ENCODE measurements at places on chromosomes 7 and 10.
A peak's percentile ranks its signal among the peaks of the same experiment; 100 is the strongest.

GRCh38 chr7:47400001-47400400 lies 181.9 kb downstream of the TNS3 start:
- DNase-seq = no peak

DNA sequence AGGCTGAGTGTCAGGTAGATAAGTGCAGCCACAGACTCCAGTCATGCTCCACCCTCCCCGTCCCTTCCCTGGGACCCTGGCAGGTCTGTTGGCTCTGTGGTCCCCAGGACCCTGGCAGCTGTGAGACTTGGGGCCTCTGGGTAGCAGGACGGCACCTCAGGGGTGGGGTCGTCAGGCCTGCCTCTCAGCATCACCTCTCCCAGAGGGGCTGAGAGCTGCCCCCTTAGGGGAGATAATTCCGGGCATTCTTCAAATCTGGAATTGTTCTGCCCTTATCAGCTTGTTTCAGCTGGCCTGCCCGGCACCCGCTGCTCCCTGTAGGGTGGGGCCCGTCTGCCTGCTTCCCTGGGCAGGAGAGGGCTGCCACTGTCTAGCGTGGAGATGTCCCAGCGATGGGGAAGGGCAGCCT lies 23.3 kb downstream of the PODXL start:
- DNase-seq = no peak

DNA sequence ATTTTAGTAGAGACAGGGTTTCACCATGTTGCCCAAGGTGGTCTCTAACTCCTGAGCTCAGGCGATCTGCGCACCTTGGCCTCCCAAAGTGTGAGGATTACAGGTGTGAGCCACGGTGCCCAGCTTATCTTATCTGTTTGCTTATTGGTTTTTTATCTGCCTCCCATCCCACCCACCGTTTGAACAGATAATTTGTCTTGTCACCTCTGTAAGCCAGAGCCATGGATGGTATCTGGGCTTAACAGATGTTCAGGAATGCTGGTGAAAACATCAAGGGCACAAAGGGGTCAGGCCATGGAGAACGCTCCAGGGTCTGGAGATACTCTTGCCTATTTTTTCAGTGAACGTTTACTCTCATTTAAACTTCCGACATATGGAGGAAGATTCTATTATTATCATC lies 12.0 kb upstream of the NDST2 start:
- DNase-seq = no peak

GRCh38 chr7:2800220-2800930 lies 43.7 kb downstream of the GNA12 start:
- no peak for DNase-seq

DNA sequence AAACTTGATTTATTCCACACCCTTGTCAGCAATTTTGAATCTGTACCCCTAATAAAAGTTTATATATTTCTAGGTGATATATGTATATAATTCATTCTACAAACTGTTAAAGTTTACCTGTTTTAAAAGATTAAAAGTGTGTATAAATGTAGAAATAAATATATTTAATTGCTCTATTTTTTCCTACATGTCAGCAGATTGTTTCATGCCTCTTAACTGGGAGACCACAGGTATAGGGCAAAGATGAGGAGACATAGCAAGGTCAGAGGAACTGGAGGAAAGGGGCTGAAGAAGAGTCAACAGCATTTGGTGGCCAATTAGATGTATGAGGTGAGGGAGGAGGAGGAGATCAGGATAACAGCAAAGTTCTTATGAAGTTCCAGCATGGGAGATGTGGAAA lies 109.8 kb downstream of the GLCCI1 start:
- DNase-seq = no peak

- no peak for DNase-seq
These were observed 4.7 kb upstream of the LANCL2 start for GRCh38 chr7:55360486-55360885.

GRCh38 chr7:123070702-123071286 lies 75.3 kb upstream of the TAS2R16 start:
- DNase-seq = no peak

DNA sequence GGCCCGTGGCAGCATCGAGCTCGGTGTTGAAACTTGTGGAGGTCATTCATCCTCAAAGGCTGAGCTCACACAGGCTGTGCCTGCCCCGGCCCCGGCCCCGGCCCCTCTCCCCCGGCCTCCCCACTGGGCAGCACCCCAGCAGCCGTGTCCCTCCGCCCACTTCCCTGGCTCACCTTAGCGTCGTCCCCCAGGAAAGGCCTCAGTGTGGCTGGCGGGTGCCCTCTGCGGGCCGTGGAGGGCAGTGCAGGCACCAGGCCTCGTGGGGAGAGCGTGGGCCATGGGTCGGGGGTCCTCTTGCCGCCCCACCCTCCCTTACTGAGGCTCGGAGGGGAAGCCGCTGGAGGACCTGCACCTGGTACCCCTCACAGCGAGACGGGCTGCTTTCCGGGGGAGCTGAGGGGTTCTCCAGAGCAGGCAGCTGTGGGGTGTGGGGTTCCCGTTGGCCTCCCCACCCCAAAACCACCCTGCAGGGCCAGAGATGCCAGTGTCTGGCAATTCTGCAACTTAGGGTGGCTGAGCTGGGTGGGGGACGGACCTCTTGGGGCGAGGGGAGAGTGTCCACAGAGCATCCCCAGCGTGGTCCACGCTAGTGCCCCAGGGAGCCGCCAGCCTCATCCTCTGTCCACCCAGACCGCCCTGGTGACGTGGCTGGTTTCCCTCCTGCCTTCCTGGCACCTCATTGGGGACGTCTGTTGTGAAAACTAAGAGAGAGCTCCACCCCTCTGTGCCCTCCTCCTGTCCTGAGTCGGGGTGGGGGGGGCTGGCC lies 44.2 kb upstream of the DPYSL4 start:
- DNase-seq = peak; percentile 23

GRCh38 chr10:33781606-33782395 lies 447.3 kb upstream of the NRP1 start:
- no peak for DNase-seq

DNA sequence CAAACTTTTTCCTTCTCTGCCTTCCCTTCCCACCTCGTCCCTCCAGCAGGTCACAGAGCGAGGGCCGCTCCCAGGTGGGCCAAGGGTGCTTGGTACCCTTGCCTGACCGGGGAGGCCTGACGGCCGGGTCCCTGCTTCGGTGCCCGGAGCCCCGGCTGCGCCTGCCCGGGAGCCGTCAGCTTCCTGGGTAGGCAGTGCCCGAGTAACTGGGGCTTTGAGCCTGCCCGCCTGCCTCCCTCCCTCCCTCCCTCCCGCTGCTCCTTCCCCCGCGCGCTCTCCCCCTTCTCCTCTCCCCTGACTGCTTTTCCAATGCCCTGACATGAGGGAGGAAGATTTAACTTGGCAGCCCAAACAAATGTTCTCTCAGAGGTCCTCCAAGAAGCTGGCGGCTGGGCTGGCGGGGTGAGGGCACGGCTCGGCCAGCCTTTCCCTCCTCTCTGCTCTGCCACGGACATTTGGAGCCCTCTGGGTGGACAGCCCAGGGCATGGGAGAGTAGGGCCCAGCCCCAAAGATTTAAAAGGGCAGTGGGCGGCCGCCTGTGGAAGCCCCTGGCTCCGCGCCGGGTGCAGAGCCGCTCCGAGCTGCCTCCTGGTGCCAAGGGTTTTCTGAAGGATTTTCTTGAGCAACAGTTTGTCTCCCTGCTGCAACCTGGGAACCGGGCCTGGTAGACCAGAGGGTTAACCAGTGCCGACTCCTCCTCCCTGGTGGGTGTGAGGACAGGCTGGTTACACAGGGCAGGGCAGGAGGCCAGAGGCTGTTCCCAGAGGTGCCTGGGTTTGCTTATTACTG lies 2.0 kb downstream of the ZMIZ1 start:
- DNase-seq = no peak

GRCh38 chr7:55078465-55079372 lies 59.9 kb downstream of the EGFR start:
- DNase-seq = no peak

- no peak for DNase-seq
These were observed 55.2 kb downstream of the ELFN1 start for GRCh38 chr7:1725199-1725690.

- DNase-seq = no peak
These were observed 28.9 kb downstream of the CCM2 start for GRCh38 chr7:45028920-45029344.

DNA sequence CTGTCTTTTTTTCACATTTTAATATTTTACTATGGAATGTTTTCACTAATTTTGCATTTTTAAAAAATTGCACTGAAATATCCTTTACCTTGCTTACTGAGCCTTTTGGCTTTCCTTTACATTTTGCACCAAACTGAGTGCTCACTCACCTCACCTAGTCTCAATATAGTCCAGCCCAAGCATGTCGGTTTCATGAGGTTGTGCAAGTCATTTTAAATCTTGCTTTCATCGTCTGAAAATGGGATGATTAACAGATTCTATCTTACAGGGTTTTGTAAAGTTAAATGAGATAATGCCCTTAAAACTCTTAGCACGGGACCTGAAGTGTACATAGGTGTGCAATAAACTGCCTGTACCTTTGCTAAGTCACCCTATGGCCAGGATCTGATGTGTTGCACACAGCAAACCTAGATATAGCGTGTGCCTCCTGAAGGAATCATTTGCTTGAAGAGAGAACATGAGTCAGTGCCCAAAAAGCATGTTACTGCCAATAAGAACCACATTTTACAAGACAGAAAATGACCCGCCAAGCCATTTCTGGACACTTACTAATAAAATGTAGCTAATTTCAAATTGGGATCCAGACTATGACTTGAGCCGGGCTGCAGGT lies 199.8 kb downstream of the JCAD start:
- no peak for DNase-seq

GRCh38 chr10:10007957-10008356 lies 1009.7 kb upstream of the CELF2 start:
- DNase-seq = no peak

GRCh38 chr10:91022390-91022789 lies 101.5 kb upstream of the ANKRD1 start:
- no peak for DNase-seq

DNA sequence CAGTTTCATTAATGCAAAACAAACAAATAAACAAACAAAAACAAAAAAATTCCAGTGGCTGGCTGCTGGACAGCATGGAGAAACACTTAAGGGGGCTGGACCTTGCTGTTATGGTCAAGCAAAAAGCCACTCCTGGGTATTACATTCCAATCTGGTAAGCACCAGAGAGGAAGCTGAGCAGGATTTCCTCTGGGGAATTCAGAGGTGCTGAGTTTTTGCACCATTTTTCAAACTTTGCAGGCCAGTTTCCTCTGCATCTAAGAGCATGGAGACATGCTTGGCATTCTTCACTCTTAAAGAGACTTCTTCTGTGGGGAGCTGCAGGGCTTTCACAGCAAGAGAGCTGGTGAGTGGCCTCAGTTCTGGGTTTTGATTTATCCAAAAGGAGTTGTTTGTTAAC lies 84.5 kb downstream of the FZD1 start:
- no peak for DNase-seq

- no peak for DNase-seq
These were observed 69.3 kb downstream of the OAT start for GRCh38 chr10:124349231-124349995.

- no peak for DNase-seq
These were observed 5.0 kb upstream of the SORBS1 start for GRCh38 chr10:95566136-95566535.

DNA sequence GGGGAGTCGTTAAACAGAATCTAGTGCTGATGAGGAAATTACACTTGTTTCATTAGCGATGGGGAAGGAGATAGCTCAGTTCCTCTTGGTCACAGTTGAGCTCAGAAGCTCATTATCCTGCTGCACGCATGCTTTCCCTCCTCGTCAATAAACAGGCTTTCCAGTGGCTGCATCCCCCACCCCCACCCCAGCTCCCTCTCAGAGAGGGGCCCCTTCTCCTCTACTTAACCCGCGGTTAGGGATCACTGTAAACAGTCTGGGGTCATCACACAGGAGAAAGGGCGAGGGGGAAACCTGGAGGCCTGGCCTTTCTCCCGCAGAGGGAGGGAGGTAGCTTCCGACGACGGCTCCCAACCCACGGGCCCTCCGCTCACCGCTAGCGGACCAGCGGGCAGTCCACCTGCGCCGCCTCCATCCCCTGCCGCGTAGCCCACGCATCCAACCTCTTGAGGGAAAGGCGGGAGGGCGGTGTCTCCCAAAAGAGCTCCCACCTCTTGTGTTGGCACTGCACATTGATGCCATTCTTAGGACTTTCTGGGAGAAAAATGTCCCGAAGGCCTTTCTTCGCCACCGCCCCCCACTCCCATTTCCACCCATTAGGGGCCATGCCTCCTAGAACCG lies 80.8 kb downstream of the PAX2 start:
- DNase-seq = no peak

- DNase-seq = no peak
These were observed 280.2 kb upstream of the IMMP2L start for GRCh38 chr7:111842491-111842890.

DNA sequence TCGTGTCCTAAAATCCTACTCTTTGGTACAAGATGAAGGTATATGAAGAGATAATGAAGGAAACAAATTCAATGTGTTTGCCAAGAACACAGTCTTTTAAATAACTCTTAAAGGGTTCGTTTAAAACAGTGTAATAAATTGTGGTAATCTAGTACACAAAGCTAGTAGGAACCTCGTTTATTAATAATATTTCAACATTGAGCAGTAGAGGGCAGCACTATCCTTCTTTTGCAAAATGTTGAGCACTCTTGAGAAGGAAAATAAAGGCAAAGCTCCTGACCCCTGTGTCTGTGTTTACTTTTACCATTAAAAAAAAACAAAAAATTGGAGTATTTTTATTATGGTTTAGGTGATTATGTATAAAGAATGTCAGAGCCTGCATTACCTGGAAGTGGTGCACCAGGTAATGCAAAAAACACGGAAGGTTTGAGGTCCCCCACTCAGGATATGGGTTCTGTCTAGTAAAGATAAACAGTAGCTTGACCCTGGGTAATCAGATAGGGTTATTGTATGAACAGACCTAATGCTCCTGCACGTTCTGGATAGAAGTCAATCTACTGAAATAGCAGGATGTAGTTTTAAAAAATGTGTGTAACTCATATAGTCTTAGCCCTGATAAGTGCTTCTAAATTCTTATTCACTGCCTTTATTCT lies 5.7 kb upstream of the GOT1 start:
- no peak for DNase-seq

- DNase-seq = no peak
These were observed 41.9 kb downstream of the PRPF18 start for GRCh38 chr10:13628661-13629060.

All from CD4-positive, alpha-beta T cell treated with Interleukin-1 beta for 1 hour (primary cell).